ENCODE measurements at places on chromosomes 6 and 20.

GRCh38 chr6:107624050-107624449 lies 134.1 kb downstream of the SOBP start:
- DNase-seq = no peak

DNA sequence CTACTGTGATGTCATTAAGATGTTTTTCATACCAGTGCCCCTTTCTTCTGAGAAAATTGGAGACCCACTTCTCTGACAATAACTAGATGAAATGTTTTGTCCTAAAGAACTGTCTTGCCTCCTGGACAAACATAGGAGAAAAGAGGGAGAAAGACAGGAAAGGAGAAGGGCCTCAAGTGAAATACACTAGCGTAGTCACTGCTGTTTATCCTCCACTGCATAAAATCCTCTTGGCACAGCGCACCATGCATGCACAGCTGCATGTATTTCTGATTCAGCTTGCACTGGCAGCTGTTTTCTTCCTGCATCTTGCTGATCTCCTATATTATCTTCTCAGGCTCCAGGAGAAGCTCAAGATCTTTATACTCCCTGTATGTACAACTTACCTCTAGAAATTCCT lies 158.0 kb upstream of the BMP5 start:
- DNase-seq = no peak

- DNase-seq = no peak
Observed at GRCh38 chr20:56537997-56538396, 5.0 kb downstream of the FAM209B start.

DNA sequence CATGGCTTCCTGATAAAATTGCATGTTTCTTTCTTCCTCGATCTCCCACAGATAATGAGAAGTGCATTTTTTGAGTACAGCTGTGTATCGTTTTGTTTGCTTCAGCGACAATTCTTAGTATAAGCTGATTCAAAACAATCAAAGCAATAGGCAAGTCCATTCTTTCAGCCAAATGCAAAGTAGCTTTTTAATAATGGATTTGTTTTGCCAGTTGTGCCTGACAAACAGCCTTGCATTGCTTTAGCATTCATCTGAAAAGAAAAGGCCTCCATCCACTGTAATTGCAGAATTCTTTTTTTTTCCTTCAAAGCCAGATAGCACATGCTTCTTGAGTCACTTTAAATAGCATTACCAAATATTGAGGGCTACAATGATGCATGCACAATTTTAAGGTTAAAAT lies 32.0 kb downstream of the TTLL2 start:
- no peak for DNase-seq

DNA sequence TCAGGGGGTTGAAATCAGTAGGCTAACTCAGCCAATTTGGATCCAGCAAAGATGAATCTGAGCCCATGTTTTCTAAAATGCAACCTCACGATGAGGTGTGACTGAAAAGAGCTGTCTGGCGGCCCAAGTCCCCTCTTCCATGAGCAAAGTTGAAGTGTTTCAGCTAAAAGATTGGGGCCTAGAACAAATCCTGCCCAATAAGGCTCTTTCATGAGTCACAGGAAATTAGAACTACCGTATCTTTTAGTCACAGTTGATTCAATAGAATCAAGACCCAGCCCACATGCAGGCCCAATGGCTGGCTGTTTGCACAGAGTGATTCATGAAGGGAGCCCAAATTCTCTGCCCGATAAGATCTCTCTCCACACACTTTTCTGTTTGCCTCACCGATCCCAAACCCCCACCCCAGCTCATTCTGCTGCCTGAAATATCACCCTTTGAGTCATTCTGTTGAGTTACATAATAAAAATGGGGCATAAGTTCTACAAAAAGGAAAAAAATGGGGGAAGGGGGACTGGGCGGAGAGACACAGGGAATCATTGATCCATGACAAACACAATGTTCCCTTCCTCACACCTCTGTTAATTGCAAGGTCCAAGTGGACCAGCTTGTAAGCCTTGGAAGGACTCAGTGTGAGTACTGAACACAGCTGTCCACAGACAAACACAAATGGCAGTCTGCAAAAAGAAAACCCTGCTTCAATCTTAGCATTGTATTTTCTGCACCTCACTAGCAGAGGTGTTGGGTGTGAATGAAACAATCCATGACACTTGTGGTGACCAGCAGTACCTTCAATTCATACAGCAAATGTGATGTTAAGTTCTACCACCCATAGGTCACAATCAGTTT lies 13.8 kb downstream of the FOXQ1 start:
- no peak for DNase-seq

GRCh38 chr20:10474606-10475184 lies 39.6 kb downstream of the SLX4IP start:
- DNase-seq = no peak

DNA sequence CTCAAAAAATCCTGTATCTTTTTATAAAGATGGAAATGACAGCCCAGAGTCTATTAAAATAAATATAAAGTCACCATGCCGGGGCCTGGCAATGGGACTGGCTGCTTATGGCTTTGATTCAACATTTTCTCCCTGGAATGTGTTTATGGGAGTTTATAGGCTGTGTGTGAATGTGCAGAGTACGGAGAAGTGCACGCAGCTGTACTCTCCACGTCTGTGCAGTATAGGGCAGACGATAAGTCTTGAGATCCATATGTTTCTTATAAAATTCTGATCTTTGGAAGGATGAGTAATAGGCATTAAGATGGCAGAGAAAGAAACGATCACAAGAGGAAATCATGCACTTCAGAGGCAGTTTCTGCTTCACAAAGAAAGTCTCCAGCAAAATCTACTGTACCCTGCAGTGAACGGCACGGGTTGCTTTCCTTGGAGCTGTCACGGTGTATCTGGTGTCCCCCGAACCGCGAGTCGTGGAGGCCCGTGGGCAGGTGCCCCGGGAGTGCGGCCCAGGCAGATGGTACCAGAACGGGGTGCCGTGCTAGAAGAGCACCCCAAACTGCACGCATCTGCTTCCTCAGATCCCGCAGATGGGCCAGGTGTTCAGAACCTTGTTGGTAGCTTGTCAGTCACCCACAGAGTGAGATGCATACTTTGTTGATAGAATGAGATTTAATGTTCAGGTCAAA lies 382.5 kb downstream of the TAF4 start:
- DNase-seq = no peak
